ENCODE measurements at places on chromosomes 1 and 21. TPM values are rescaled to one million over a fixed set of nuclear protein-coding genes. Genes with fewer than 3 reads are reported as not detected.

PTPN22 gene
- total RNA-seq: 0.74 TPM

HMCN1 gene
- total RNA-seq: 0.55 TPM

GNG4 gene
- total RNA-seq: 3.5 TPM

TACSTD2 gene
- total RNA-seq: not detected

CYP4B1 gene
- not detected for total RNA-seq

PRKAA2 gene
- total RNA-seq: 4.0 TPM

FAM72A gene
- 13.8 TPM for total RNA-seq

PRKACB gene
- 12.5 TPM for total RNA-seq

C1orf53 gene
- 21.2 TPM for total RNA-seq

NPR1 gene
- 1.4 TPM for total RNA-seq

DNAH14 gene
- not detected for total RNA-seq
